ENCODE measurements at places on chromosomes 7 and 10.

GRCh38 chr7:119392-120163 is 72.8 kb upstream of the FAM20C start:
- DNase-seq: no peak

GRCh38 chr10:129866894-129867293 is 97.2 kb downstream of the EBF3 start:
- DNase-seq: no peak

DNA sequence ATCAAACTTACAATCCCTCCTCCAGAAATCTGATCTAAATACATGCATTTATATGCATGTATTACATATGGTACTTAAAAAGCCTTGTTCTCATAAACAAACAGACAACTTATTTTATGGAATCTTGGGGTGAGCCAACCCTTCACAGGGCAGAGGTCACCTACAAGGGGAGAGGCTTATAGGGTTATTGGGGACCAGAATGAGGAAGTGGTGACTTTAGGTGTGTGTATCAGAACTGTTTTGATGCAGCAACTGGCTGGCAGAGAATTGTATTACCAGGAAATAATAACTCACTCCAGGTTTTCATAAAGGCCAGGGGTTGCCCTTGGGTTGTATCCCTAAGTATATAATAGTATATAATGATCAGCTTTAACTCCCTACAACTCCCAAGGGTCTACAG is 91.1 kb downstream of the SVIL start:
- DNase-seq: no peak

GRCh38 chr7:28926871-28927597 is 31.1 kb downstream of the TRIL start:
- no peak for DNase-seq

GRCh38 chr7:51344406-51345138 is 28.0 kb upstream of the COBL start:
- no peak for DNase-seq

DNA sequence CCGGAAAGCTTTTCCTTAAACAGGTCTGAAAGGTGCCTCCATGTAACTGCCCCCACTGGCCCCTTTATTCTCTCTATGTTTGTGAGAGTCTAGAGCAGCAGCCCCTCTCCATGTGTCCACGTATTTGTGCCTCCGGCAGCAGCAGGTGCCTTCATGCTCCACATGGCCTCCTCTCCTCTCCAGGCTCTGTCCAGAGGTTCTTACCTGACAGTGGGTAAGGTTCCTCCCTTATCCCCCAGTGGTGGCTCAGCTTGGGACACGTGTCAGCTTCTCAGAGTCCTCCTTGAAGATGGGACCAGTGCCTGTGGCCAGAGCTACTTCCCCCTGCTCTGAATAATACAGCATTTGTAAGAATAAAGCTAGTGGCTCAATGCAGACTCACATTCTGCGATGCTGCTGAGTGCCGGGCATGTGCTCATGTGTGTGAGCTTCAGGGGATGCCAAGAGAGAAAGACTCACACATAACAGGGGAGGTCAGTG is 7.9 kb downstream of the CALML3 start:
- no peak for DNase-seq

DNA sequence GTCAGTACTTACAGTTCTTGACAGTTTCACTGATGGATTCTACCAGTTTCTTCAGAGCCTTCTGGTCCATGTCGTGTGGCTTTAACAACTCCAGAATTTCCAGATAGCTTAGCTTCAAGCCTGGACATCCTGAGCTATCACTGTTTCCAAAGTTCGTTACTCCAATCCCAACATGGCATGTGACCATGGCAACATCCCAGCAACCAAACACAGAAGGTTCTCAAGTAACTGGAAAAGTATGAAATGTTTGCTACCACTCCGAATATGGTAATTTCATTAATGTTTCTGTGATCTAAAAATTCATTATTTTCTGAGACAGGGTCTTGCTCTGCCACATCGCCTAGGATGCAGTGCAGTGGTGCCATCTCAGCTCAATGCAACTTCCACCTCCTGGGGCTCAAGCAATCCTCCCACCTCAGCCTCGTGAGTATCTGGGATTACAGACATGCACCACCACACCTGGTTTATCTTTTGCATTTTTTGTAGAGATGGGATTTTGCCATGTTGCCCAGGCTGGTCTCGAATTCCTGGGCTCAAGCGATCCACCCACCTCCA is 29.3 kb downstream of the RBM48 start:
- no peak for DNase-seq

GRCh38 chr10:70886921-70887665 is 1.3 kb downstream of the PCBD1 start:
- no peak for DNase-seq

- DNase-seq: no peak
Measured at GRCh38 chr7:1512781-1513656, 8.8 kb upstream of the INTS1 start.

GRCh38 chr7:156722043-156722826 is 81.7 kb downstream of the RNF32 start:
- no peak for DNase-seq

DNA sequence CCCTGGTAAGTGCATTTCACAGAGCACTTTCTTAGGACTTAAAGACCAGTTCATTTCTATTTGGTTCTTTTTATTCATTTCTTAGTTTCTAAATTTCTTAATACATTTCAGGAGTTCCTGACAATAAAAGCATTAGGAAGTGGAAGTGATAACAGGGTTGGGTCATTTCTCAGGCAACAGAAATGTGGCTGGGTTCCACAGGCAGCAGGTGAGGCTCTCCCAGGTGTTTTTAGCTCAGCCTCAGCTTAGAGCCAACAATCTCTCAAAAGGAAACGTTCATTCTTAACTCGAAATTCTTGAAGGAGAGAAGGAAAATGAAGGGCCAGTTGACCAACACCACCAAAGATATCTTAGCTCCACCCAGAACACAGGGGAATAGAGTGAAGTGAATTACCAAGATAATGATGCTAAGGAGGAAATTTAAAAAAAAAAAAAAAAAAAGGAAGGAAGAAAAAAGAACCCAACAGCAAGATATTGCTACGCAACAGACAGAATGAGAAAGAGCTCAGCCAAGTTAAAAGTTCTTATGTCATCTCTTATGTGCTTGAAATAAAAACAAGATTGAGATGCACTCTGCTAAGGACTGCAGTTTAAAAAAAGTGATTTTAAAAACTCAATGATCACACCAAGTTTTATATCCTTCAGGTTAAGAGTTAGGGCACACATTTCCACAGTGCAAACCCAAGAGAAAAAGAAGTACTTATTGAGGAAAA is 230.1 kb downstream of the GLI3 start:
- no peak for DNase-seq

- DNase-seq: no peak
Measured at GRCh38 chr7:138396251-138397070, 63.6 kb upstream of the TRIM24 start.

DNA sequence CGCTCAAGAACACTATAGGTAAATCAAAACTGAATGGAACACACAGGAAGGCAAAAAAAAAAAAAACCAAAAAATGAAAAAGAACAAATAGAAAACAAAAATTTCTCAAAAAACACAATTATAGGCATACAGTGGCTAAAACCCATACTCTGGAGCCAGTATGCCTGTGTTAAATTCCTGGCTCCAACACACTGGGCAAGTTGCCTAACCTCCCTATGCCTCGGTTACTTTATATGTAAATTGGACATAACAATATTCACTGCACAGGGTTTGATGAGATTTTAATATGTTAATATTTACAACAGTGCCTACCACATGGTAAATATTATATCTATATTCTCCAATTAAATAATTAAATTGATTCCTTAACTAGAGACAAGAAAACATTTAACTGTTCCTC is 217.1 kb downstream of the HTR7 start:
- DNase-seq: no peak

GRCh38 chr7:127692200-127692599 is 40.2 kb downstream of the SND1 start:
- no peak for DNase-seq

- no peak for DNase-seq
Measured at GRCh38 chr7:51313738-51314425, 2.7 kb downstream of the COBL start.

Measured in stimulated activated CD4-positive, alpha-beta T cell treated with anti-CD3 and anti-CD28 coated beads, TNF-alpha, amount 100 ng/mL, for 1 hour (primary cell).